ENCODE measurements at places on chromosomes 6 and 20. TPM values are rescaled to one million over a fixed set of nuclear protein-coding genes. Genes with fewer than 3 reads are reported as not detected.

CPNE5 gene
- 3.0 TPM for total RNA-seq

HAO1 gene
- total RNA-seq, result not detected

MAS1L gene
- not detected for total RNA-seq

TUBB2B gene
- 0.43 TPM for total RNA-seq

SCAF8 gene
- 25.4 TPM for total RNA-seq

HLA-DRB5 gene
- 1.1 TPM for total RNA-seq

ID1 gene
- 1.4 TPM for total RNA-seq

ATP5F1E gene
- 76.7 TPM for total RNA-seq

SLC35D3 gene
- total RNA-seq, result not detected

SEL1L2 gene
- not detected for total RNA-seq

TINAG gene
- not detected for total RNA-seq

PCK1 gene
- total RNA-seq, result not detected

SOX18 gene
- total RNA-seq, result 0.39 TPM

CASP8AP2 gene
- total RNA-seq, result 37.5 TPM

NCR2 gene
- not detected for total RNA-seq

IL20RA gene
- not detected for total RNA-seq

PCSK2 gene
- not detected for total RNA-seq

SLC17A3 gene
- 1.6 TPM for total RNA-seq

CCN2 gene
- total RNA-seq, result not detected

TRIM31 gene
- not detected for total RNA-seq

TOX2 gene
- total RNA-seq, result 3.6 TPM

IER3 gene
- 70.0 TPM for total RNA-seq

SPATA25 gene
- 1.8 TPM for total RNA-seq

CALHM4 gene
- total RNA-seq, result not detected

LCA5 gene
- 0.29 TPM for total RNA-seq

ZSCAN23 gene
- 1.3 TPM for total RNA-seq

SLC44A4 gene
- total RNA-seq, result 0.29 TPM

RNF8 gene
- 18.1 TPM for total RNA-seq

GINS1 gene
- 26.3 TPM for total RNA-seq

NHLRC1 gene
- not detected for total RNA-seq

KCNK15 gene
- 0.37 TPM for total RNA-seq

EFCAB8 gene
- total RNA-seq, result 0.70 TPM

PLCB4 gene
- total RNA-seq, result not detected

CAGE1 gene
- not detected for total RNA-seq
